ENCODE measurements at places on chromosomes 2 and 18. TPM values are rescaled to one million over a fixed set of nuclear protein-coding genes. Genes with fewer than 3 reads are reported as not detected.
A peak's percentile ranks its signal among the peaks of the same experiment; 100 is the strongest.

Gene RAB6C
- total RNA-seq, result not detected

Gene PSMA8
- not detected for total RNA-seq

Gene PDE6D
- total RNA-seq, result 16.2 TPM

Gene DUSP2
- total RNA-seq, result 1.9 TPM

Gene GREB1L
- total RNA-seq, result 0.28 TPM

Gene TRIM43
- not detected for total RNA-seq

DNA sequence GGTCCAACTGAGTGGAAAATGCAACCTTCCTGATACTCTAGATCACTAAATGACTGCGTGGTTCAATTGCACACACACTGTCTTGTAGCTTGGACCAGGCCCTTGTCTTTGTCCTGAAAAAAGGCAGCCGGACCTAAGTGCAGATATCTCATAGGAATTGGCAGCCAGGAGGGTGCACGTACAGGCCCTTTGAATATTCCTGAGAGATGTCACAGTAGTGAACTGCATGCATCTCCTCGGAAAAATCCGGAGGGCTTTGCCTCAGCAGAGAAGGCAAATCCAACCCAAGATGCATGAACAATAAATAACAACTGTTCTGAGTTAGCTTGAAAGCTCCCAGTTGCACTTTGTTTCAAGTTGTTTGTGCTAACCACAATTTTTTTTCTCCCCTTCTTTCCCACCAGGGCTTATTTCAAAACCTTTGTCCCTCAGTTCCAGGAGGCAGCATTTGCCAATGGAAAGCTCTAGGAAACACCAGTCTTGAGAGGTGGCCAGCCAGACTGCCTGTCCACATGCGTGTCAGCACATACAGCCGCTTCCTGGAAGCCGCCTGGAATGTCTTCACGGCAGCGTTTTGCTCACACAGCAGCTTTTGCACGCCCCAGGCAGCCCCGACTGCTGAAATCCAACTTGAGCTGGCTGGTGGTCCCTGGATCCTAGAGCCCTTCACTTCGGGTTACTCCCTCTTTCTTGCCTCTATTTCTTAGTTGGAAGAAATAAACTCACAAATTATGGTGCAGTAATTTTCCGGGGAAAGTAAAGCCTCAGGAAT, 54.4 kb upstream of the FOSL2 start:
- DNase-seq, result no peak

- peak; percentile 79 for DNase-seq
Measured at GRCh38 chr2:235135990-235136561, 184.3 kb downstream of the SH3BP4 start.

DNA sequence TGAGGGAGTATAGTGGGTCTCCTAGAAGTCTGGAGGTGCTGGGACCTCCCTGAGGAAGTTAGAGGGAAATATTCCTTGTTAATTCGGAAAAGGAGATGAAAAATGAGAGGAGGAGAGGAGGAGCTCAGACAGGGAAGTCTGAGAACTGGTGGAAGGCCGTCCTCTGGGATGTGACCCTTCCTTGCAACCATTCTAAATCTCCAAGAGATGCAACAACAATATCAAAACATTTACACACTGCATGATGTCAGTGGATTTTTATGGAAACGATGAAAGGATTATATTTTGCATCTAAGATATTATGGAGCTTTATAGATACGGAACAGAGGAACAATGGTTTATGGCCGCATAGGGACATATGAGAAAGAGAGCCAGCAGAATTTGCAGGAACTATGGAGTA, 49.8 kb upstream of the COBLL1 start:
- DNase-seq, result no peak

DNA sequence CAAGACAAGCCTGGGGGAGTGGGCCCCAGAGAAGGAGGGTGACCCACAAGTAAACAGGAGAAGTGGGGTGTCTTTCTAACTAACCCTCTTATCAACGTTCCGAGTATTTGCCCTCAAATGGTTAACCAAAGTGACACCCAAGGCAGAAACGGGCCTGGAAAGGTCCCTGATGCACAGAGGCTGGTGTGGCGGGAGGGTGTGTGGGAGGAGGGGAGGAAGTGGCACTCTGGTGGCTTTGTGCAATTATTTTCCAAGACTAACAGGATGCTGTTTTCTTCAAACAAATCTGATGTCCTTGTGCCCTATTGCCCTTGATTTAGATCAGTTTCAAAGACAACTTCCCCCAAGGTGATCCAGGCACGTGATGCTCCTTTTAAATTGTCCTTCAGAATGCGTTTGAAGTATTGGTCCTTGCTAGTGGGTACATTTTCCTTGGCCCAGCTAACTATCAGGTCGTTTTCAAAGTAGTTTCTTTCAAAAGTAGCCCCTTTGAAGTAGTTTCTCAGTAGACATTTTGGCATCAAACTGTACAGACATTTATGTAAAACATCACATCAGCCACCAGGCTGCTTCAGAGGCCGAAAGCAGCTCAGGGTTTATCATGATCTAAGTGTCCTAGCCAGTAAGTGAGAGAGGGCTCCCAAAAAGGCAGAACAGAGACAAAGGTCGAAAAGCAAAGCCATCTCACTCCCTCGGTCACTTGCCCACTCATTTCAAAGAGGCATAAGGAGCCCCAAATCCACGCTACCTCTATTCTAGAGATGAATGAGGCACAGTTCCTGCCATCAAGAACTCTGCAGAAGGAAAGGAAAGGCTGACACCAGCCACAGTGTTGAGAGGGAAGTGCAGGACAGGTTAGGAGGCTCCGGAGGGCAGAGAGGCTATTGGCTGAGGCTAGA, 371.1 kb upstream of the ID2 start:
- DNase-seq, result no peak

GRCh38 chr18:11392292-11392691, 217.1 kb upstream of the SLC35G4 start:
- DNase-seq, result no peak

GRCh38 chr2:120719491-120719890, 16.2 kb upstream of the GLI2 start:
- no peak for DNase-seq

- no peak for DNase-seq
Measured at GRCh38 chr2:169365029-169365480, 2.7 kb upstream of the LRP2 start.

- DNase-seq, result no peak
Measured at GRCh38 chr2:220814441-220814840, 757.7 kb downstream of the EPHA4 start.

DNA sequence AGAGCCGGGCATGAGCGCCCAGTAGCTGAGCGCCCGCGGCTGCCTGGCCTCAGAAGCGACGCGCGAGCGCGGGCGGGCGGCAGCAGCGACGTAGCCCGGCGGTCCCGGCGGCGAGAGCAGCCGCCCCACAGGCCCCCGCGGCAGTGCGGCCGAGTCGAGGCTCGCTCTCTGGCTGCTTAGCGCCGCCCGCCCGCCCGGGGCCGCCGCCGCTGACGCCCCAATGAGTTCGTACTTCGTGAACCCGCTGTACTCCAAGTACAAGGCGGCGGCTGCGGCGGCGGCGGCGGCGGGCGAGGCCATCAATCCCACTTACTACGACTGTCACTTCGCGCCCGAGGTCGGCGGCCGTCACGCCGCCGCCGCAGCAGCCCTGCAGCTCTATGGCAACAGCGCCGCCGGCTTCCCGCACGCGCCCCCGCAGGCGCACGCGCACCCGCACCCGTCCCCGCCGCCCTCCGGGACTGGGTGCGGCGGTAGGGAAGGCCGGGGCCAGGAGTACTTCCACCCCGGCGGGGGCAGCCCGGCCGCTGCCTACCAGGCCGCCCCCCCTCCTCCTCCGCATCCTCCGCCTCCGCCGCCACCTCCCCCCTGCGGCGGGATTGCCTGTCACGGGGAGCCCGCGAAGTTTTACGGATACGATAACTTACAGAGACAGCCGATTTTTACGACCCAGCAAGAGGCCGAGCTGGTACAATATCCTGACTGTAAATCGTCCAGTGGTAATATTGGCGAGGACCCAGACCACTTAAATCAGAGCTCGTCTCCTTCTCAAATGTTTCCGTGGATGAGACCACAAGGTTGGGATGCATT, 847 bp downstream of the HOXD8 start:
- DNase-seq, result peak; percentile 61

DNA sequence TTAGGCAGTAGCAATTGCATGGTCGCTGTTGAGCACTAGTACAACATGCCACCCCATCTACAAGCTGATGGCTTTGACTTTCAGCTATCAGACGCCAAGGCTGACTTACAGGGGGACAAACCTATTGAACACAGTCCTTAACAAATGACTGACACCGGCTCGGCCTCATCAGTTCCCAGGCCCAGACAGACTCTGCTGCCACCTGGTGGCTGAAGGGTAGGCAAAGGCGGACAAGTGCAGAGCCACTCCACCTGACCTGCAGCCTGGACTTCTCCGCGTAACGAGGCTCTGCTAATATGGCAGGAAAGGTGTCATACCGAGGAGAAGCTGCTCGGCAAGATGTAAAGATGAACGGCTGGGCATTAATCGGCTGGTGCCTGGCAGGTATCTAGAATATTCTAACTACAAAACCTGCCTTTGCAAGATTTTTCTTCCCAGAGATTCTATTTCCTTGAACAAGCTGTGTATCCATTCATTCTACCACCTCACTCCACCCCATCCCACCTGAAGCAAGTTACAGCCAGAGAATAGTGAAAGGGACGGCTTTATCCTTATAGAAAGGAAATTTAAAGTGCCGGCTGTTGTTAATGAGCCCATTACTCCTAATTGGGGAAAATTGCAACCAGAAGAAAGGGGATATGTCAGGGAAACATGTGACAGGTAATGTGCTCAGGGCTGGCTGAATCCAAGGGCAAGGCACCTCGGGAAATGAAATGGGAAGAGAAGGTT, 67.4 kb downstream of the STEAP3 start:
- peak; percentile 83 for DNase-seq

DNA sequence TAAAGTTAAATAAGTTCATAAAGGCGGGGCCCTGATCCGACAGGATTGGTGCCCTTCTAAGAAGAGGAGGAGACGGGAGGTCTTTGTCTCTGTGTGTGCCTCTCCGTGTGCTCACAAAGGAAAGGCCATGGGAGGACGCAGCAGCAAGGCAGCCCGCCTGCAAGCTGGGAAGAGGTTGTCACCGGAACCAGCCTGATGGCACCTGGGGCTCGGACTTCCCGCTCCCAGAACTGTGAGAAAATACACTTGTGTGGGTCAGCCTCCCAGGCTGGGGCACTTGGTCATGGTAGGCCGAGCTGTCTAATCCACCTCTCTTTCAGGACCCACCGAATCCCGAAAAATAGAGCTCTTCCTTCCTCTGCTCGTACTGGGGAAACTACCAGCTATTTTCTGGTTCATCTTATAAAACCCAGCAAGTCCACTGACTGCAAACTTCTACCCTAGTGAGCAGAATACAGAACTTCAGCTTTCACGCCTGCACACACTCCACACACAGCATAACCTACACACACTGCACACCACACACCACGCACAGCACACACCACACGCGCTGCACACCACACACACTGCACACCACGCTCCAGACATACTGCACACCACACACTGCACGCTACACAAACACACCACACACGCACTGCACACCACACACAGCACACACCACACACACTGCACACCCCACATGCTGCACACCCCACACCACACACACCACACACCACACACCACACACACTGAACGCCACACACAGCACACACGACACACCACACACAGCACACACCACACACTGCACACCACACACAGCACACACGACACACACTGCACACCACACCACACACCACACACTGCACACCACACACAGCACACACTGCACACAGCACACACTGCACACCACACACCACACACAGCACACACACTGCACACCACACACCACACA, 58.1 kb downstream of the ASB1 start:
- DNase-seq, result no peak

GRCh38 chr2:54428108-54428831, 27.9 kb upstream of the SPTBN1 start:
- DNase-seq, result no peak

DNA sequence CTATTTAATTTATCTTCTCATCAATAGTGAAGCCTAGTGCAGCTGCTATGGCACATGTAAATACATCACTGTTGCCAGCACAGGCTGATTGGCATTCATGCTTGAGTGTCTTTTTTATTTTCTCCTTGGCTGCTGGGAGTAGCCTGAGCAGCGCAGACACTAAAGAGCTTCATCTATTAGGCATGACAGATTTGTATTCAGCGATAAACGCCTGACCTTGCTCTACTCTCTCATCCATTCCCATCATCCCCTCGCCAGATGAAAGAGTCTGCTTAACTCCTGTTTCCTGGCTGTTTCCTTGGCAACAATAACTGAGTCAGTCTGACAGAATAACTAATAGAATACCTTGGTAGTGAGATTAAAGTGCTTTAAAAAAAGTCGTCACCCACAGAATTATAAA, 753.6 kb downstream of the DCC start:
- no peak for DNase-seq

GRCh38 chr18:40079786-40080185, 1875.2 kb upstream of the PIK3C3 start:
- no peak for DNase-seq

GRCh38 chr2:28901841-28902240, 7.4 kb downstream of the WDR43 start:
- no peak for DNase-seq

DNA sequence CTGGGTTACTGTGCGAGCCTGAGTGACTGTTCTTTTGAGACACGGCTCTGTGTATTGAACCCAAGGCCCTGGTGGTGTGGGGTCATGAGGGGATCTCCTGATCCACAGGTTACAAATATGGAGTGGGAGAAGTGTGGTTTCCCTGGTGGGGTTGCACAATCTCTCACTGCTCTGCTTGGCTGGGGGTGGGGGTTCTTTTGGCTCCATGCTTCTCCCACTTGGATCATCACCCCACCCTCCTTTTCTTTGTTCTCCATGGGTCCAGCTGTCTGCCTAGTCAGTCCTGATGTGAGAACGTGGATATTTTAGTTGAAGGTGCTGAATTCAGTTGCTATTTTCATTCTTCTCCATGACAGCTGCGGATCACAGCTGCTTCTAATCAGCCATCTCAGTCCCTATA, 37.8 kb downstream of the AGPS start:
- DNase-seq, result no peak

GRCh38 chr2:240567872-240568677, at the start of gene RNPEPL1:
RNPEPL1 (plus strand) TSS chr2:240568484; CDS start chr2:240568587, 103 bp downstream.
- peak; percentile 43 for DNase-seq

- DNase-seq, result no peak
Measured at GRCh38 chr2:232415138-232415690, 8.6 kb downstream of the ALPG start.

DNA sequence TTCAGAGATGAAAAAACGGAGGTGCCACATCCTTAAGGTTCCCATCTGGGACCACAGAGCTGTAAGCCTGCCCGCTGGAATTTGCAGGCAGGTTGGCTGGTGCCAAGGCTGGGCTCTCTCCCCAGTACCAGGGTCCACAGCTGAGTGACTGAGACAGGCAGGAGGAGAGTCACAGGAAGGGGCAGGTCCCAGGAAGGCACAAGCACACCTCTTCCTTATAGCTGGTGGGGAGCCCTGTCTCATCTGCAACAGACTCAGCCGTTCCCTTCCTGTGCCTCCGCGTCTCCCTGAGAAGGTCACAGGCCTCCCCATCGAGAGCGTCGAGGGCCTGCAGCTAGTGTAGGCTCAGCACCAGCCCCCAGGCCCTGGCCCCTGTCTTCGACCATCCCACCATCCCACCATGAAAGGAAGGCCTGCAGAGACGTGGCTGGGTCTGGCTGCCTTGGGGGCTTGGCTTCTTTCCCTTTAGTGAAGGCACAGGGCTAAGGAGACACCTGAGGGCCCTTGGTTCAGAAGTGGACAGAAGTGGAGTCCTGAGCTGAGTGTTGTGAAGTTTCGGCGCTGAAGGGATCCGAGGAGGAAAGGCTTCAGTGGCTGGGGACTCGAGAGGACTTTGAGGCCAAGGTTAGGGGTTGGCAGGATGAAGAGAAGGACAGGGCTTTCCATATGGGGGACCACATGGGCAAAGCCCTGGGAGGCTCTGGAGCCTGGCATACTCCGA, 26.8 kb downstream of the GLI2 start:
- DNase-seq, result no peak

- DNase-seq, result no peak
Measured at GRCh38 chr2:128577141-128577930, 258.7 kb upstream of the HS6ST1 start.

All from left colon (tissue), 2 donors.